Stimulated activated CD4-positive, alpha-beta T cell treated with anti-CD3 and anti-CD28 coated beads, Interleukin-15, amount 100 ng/mL, for 1 hour (primary cell): ENCODE measurements at places on chromosomes 4 and X.
A peak's percentile ranks its signal among the peaks of the same experiment; 100 is the strongest.

DNA sequence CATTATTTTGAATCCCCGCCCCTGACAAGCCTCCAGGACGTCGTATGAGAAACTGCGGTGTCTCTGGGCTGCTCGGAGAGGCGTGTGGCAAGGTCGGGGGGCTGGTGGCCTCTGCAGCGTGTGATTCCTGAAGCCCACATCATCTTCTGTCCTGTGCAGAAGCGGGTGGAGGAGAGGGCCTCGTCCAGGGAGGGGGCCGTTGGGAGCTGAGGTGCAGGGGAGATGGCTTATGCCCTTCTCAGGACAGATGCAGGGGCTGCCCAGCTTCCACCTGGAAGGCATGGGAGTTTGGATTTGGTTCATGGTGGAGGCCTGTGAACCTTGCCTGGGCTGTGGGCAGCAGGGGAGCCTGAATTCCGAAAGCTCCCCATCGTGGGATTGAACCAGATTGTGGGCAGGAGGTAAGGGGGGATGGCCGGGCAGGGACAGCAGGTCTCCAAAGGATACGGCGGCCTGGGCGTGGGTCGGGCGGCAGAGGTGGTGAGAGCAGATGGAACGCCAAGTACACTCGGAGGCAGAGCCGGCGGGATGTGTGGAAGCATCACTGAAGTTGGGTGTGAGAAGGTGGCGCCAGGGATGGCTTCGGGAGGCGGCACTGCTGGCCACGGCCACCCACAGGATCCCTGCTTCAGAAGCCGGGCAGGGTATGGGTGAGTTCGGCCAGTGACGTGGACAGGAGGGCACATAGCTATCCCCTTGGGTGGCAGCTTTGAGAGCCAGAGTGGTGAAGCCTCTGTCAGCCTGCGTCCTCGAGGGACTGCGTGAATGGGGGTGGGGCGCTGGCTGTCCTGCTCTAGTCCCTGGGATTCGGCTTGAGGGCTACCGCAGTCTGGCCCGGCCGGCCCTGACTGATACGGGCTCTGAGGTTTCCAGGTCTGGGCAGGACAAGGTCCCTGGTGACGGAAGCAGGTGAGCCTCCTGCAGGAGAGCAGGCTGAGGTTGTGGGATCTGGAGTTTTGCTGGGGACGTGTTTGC is 76.3 kb upstream of the ADRA2C start:
- DNase-seq, result no peak

DNA sequence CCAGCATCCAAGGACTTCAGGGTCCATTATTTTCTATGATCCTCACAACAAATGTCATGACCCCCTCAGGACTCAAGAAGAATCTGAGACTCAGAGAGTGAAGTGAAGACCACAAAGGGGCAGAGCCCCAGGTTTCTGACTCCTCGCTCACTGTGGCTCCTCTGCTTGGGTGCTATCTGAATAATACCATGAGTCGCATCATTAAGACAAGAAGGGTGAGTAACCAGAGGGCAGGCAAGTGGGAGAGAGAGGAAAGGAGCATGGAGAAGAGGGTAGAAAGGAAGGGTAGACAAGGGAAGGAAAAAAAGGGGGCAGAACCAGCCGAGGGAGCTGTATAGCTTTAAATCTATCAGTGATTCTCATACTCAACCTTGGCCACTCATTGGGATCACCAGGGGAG is 15.5 kb upstream of the HSD17B10 start:
- DNase-seq, result no peak

DNA sequence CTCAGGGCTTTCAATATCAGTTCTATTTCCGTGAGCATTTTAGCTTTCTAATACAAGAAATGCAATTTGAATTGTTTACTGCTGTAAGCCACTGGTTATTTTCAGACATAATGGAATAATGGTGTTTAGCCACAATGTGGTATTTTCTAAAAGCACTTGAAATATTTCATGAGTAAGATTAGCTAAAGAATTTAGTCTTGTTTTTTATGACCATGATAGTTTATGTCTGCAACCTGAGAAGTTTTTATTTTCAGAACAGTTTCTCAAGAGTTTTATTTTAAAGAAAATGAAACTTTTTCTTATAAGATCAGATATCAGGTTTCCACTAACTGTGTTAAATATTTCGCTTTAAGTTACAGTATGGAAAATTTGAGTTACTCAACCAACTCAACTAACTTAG is 60.2 kb downstream of the SLIT2 start:
- no peak for DNase-seq

GRCh38 chr4:69322055-69322454 is 41.8 kb downstream of the UGT2B28 start:
- no peak for DNase-seq

- DNase-seq, result no peak
Measured at GRCh38 chr4:25020236-25020635, 10.5 kb downstream of the LGI2 start.

GRCh38 chr4:68683034-68683433 is 12.6 kb upstream of the UGT2B15 start:
- DNase-seq, result no peak

GRCh38 chr4:77927991-77928925 is 65.6 kb downstream of the MRPL1 start:
- no peak for DNase-seq

GRCh38 chr4:38509551-38509950 is 154.4 kb upstream of the KLF3 start:
- DNase-seq, result peak; percentile 15

DNA sequence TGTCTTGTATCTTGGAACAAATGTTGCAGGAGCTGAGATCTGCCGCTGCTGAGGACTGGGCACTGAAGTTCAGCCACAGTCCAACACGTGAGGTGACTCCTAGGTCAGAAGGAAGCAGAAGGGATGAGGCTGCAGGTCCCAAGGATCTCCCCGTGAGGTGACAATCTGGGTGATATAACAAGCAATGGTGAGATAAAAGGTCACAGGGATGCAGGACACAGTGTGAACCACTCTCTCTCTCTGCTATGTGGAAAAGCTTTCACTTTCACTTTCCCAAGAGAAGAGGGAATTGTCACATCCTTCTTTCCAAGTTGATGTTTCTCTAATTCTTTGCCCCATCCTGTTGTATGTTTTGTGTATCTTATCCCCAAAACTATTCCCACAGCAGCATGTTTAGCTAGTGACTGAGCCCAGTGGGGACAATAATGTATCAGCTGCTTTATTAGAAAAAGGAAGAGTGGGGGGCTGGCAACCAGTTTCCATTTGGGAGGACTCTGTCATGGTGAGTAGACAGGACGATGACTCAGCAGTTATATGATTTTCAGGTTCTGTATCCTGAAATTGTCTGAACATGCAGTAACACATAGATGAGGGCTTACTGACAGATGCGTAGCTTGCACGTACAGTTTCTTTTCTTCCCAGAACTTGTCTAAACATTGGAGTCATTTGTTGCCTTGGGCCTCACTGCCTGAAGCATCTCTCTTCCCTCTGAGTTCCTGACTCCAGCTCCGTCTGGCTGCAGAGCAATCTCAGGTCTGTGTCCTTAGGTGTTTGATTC is 1415.8 kb upstream of the TENM3 start:
- no peak for DNase-seq

DNA sequence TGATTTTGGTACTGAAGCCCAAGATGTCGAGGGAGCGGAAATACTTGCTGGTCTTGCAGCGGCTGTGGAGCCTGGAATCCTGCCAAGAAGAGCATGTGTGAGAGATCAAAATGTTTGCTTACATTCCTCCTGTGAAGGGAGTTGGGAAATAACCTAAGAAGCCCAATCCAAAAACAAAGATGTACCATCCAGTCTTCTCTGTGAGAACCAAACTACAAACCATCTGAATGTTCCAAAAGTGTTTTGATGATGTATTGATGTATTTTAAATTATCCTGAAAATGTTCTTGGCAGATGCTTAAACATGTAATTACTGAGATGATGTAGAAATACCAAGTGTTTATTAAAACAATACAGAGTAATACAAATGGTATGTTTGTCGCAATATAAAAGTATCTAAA is 10.1 kb upstream of the ADH1A start:
- DNase-seq, result no peak
